ENCODE measurements at places on chromosomes 5 and 9. TPM values are rescaled to one million over a fixed set of nuclear protein-coding genes. Genes with fewer than 3 reads are reported as not detected.

GRCh38 chr5:93240228-93240834, 340.7 kb downstream of the NR2F1-AS1 start:
- DNase-seq, result no peak

GRCh38 chr5:65868509-65868908, 57.9 kb upstream of the ERBIN start:
- DNase-seq, result no peak

TMEFF1 gene
- not detected for polyA plus RNA-seq

PDZD2 gene
- 0.73 TPM for polyA plus RNA-seq
